Stimulated activated CD8-positive, alpha-beta memory T cell treated with anti-CD3 and anti-CD28 coated beads, Interleukin-4, amount 100 ng/mL, for 48 hours (primary cell): ENCODE measurements at places on chromosomes 7 and 10.
A peak's percentile ranks its signal among the peaks of the same experiment; 100 is the strongest.

DNA sequence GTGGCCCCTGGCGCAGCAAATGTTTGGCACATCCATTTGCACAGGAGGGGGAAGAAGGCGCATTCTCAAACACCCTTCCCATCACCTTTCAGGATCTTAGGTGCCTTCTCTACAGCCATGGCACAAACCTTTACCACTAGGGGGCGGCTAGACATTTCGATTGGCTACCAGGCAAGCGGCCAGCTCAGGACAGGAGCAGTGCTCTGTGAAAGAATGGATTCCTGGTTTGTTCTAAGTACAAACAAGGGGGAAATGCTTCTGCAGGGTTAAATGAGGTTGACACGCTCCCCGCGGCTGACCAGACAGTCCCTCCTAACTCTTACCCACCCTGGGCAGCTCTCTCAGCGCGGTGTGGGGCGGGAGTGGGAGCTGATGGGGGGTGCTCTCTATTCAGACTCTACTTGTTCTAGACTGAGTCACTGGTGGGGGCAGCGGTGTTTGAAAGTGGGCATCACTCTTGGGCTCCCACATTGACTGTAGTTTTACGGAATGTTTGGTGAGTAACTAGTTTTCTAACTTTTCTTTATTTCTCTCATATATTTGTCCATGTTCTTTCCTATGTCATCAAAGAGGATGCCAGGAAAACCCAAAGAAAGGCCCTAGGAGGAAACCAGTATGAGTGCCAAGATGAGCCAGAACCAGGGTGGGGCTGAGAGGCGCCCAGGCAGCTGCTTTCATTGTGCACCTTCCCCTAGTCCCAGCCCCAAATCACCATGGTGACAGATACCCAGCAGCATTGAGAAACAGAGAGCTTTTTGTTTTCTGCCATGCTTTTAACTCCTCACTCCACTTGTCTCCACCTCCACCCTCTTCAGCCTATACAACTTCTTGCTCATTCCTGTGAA is 61.4 kb upstream of the GPR158 start:
- peak; percentile 67 for DNase-seq

- no peak for DNase-seq
Observed at GRCh38 chr7:140611641-140612040, 29.0 kb downstream of the DENND2A start.

GRCh38 chr10:50605269-50605950 is 18.3 kb downstream of the SGMS1 start:
- no peak for DNase-seq

DNA sequence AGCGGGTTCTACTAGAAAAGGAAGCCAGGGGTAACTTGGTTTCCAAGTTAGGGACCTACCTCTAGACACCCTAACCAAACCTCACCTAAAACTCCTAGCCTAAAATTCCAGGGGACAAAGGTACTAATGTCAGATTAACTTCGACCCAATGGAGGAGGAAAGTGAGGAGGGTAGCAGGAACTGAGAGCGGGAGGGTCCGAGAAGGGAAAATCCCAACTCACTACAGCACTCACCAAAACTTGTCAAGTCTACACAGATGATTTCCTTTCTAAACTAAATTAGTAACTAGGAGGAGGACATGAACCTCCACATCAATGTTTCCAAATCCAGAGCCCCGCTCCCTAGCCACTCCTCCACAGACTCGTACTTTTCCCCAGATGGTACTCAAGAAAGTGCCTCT is 22.6 kb downstream of the CHCHD3 start:
- no peak for DNase-seq

GRCh38 chr7:130387628-130388403 is 7.5 kb downstream of the CPA1 start:
- no peak for DNase-seq

DNA sequence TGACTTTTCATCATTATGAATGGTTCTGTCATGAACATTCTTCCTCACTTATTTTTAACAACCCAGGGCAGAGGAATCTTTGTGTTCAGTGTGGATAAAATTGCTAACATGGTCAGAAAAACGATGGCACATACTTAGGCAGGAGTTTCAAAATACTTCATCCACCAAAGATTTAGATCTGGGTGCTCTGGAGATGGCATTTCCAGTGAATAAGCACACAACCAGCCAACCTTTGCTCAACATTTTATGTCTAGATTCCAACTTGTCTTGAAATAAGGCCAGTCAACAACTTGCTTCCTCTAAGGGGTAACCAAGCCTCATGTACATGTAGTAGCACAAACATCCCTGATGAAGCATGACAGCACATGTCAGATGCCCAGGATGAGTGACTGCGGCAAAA is 33.4 kb upstream of the ADRB1 start:
- no peak for DNase-seq
